Foreskin melanocyte (primary cell): ENCODE measurements at places on chromosomes 4 and X.

- no peak for DNase-seq
Observed at GRCh38 chr4:149755969-149756368, 59.7 kb downstream of the IQCM start.

DNA sequence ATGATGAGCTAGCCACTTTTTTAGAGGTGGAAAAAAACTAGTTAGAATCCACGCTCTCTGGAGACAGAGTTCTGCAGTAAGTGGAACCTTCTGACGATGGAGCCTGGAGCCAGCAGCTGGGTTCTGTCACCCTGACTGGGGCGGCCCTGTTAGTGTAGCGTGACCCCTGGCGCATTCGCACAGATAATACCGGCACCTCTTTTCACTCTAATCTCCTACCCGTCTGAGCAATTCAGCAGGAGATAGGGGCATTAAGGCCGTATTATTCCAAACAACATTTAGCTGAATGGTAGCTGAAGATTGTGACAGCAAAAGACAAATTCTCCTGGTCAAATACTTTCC, 292.6 kb downstream of the FBXO8 start:
- DNase-seq = no peak

- DNase-seq = no peak
Observed at GRCh38 chr4:40874901-40875300, 125.1 kb downstream of the NSUN7 start.

DNA sequence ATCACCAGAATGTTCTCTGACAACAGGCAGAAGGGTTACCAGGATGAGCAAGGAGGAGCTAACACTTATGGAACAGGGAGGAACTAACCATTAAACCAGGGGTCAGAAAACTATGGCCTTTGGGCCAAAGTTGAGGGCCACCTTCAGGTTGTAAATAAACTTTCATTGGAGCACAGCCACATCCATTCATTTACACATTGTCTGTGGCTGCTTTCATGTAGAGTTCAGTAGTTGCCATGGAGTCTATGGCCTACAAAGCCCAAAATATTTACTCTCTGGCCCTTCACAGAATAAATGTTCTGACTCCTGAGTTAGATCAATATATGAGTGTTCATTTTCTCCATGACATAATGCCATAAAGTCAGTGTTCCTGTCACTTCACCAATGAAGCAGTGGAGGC, 13.2 kb upstream of the HCCS start:
- no peak for DNase-seq

DNA sequence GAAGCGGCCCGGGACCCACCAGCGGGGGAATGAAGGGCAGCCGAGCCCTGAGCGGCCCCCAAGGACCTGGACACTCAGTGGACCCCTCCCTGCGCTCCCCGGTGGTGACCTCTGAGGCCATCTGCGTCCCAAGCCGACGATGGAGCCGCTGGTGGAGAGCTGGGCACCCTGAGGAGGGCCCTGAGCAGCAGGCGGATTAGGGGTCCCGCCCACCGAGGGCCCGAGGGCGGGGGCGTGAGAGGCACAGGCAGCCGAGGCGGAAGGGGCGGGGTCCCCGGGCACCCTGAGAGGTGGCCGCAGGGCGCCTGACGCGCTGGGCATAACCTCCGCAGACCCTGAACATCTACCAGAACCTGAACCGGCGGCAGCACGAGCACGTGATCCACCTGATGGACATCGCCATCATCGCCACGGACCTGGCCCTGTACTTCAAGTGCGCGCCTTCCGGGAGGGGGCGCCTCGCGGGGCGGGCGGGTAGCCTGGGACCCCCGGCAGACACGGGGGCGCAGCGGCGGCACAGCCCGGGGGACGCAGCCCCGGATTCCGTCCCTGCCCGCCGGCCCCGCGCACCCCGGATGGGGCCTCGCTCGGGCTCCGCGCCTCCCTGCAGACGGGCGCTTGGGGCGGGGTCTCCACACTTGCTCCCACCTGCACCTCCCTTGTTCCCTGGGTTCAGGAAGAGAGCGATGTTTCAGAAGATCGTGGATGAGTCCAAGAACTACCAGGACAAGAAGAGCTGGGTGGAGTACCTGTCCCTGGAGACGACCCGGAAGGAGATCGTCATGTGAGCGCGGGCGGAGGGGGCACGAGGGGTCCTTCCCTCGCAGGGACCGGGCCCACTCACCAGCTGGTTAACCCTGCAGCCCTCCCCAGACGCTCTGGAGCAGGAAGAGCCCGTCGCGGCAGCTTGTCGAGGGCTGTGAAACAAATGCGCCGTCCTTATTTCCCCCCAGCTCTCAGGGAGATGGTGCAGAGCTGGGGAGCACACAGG, 10.3 kb downstream of the ATP5ME start:
- DNase-seq = no peak

DNA sequence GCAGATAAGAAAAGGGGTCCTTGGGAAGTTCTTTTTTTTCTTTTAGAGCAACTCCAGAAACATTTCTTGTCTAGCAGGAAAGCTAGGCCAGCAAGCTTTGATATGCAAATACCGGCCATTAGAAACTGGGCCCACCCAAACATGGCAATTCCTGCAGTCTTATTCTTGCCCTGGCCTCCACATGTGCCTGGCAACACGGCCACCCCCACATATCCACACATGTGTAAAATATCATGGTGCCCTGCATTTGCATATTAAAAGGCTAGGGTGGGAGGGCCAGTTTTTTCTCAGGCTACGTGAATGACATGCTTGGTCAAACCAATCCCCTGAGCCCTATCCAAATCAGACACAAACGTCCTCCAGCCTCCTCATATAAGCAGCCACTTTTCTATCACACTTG, 171.7 kb upstream of the ZCCHC13 start:
- no peak for DNase-seq

GRCh38 chrX:133796282-133796681, 189.1 kb downstream of the GPC3 start:
- no peak for DNase-seq
